Chondrocyte (in vitro differentiated cells): ENCODE measurements at places on chromosomes 11 and 22. TPM values are rescaled to one million over a fixed set of nuclear protein-coding genes. Genes with fewer than 3 reads are reported as not detected.

The ZFP91 gene
- 44.0 to 48.1 TPM (median 46.0 TPM) in 3 replicates for total RNA-seq

The ADM2 gene
- 1.5 to 46.5 TPM (median 46.5 TPM) in 3 replicates for total RNA-seq

The RFPL2 gene
- 0.22 TPM in 1 of 3 replicates, not detected in the others for total RNA-seq

The INPP5J gene
- total RNA-seq, result 3.5 to 5.9 TPM (median 5.2 TPM) in 3 replicates

The ARL14EP gene
- 15.9 to 22.8 TPM (median 18.0 TPM) in 3 replicates for total RNA-seq

GRCh38 chr11:96056576-96056975 lies 132.7 kb upstream of the MTMR2 start:
- no peak overlapping the region for H3K27ac ChIP-seq
- H3K27me3 ChIP-seq, result no peaks in the 10 kb centered on the region

- no peaks in the 10 kb centered on the region for H3K27me3 ChIP-seq
- H3K4me3 ChIP-seq, result no peak overlapping the region
Measured at GRCh38 chr22:41229730-41230400, 10.9 kb downstream of the CHADL start.

DNA sequence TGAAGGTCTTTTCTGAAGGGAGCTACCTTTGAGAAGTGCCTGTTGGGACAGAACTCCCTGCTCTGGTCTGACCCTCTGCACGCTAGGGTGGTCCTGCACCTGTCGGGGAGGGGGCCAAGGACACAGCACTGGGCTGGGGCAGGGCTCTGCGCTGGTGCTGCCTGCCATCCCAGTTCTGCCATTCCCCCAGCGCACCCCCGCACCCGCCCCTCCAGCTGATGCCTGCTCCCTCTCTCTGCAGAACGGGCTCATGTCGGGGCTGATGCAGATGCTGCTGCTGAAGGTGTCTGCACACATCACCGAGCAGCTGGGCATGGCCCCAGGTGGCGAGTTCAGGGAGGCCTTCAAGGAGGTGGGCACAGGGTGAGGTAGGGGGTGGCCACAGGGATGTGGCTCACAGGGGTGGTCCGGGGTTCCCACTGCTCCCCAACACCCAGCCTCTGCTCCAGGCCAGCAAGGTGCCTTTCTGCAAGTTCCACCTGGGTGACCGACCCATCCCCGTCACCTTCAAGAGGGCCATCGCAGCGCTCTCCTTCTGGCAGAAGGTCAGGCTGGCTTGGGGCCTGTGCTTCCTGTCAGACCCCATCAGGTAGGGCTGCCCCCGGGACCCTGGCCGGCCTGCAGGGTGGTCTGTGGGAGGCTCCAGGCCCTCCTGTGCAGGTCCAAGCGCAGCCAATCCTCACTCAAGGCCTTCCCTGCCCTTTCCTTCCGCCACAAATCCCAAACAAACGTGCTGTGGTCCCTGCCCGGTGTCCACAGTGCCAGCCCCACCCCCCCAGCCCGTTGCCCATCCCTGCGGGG lies 3.6 kb upstream of the SELENOO start:
- no peak overlapping the region for H3K27ac ChIP-seq
- no peak for DNase-seq
- H3K27me3 ChIP-seq, result no peaks in the 10 kb centered on the region
- peaks cover 13% of the 10 kb centered on the region for H3K4me1 ChIP-seq
- no peak overlapping the region for H3K4me3 ChIP-seq

- DNase-seq, result peak; percentile 68
- no peak overlapping the region for H3K4me3 ChIP-seq
- H3K27ac ChIP-seq, result no peak overlapping the region
- H3K27me3 ChIP-seq, result no peaks in the 10 kb centered on the region
- H3K36me3 ChIP-seq, result peaks cover 18% of the 10 kb centered on the region
Measured at GRCh38 chr11:34150494-34151151, 45.2 kb downstream of the NAT10 start.

GRCh38 chr11:99383648-99384245 lies 363.0 kb downstream of the CNTN5 start:
- H3K4me1 ChIP-seq, result no peaks in the 10 kb centered on the region
- H3K36me3 ChIP-seq, result no peaks in the 10 kb centered on the region
- peaks cover 22% of the 10 kb centered on the region for H3K27me3 ChIP-seq
- H3K4me3 ChIP-seq, result no peak overlapping the region
- no peak overlapping the region for H3K27ac ChIP-seq

DNA sequence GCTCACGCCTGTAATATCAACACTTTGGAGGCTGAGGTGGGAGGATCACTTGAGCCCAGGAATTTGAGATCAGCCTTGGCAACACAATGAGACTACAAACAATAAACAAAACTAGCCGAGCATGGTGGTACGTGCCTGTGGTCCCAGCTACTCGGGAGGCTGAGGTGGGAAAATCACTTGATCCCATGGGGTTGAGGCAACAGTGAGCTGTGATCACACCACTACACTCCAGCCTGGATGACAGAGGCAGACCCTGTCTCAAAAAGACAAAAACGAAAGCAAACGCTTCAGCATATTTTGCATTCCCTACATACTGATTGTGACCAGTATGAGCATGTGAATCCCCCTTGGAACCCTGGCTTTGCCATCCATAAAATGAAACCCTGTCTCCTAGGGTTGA lies 33.9 kb upstream of the MN1 start:
- no peaks in the 10 kb centered on the region for H3K27me3 ChIP-seq
- H3K27ac ChIP-seq, result peak overlapping the region; percentile 79
- DNase-seq, result no peak

GRCh38 chr22:40976866-40977700 lies 25.9 kb downstream of the RBX1 start:
- peaks cover 8% of the 10 kb centered on the region for H3K36me3 ChIP-seq
- H3K4me1 ChIP-seq, result peaks cover 9% of the 10 kb centered on the region
- no peaks in the 10 kb centered on the region for H3K27me3 ChIP-seq
- no peak overlapping the region for H3K27ac ChIP-seq
- DNase-seq, result peak; percentile 68

- H3K27ac ChIP-seq, result no peak overlapping the region
- no peak overlapping the region for H3K4me3 ChIP-seq
- DNase-seq, result no peak
Measured at GRCh38 chr11:57430952-57431351, 4.0 kb upstream of the SLC43A3 start.

DNA sequence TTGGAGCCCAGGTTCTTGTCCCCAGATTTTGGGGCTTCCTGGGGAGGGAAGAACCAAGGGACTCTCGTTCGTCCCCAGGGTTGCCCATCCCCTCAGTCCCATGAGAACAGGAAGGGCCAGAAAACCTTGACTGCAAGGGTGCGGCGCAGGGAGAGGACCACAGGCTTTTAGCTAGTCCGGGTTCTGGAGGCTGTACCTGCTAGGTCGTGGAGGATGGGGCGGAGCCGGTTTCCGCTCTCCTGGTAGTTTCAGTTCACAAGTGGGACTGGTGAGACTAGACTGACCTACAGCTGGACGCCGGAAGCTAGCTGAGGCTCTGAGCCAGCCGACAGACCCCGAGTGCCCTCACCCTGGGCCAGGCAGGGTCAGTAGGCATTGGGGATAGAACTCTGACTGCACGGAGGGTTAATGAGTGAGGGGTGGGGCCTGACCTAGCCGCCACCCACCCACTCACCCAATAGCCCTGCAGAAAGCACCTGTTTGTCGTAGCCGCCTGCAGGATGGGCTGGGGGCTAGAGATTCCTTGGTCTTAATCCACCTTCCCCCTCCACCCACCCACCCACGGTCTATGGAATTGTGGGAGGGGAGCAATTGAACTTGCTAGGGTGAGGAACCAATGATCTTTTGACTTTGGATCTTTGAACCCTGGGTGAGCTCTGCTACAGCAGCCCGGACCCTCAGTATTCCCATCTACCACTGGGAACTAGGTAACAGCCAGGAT lies 1.5 kb downstream of the MAFF start:
- H3K36me3 ChIP-seq, result no peaks in the 10 kb centered on the region
- H3K4me3 ChIP-seq, result peak overlapping the region; percentile 82
- no peak for DNase-seq
- peak overlapping the region; percentile 95 for H3K27ac ChIP-seq

DNA sequence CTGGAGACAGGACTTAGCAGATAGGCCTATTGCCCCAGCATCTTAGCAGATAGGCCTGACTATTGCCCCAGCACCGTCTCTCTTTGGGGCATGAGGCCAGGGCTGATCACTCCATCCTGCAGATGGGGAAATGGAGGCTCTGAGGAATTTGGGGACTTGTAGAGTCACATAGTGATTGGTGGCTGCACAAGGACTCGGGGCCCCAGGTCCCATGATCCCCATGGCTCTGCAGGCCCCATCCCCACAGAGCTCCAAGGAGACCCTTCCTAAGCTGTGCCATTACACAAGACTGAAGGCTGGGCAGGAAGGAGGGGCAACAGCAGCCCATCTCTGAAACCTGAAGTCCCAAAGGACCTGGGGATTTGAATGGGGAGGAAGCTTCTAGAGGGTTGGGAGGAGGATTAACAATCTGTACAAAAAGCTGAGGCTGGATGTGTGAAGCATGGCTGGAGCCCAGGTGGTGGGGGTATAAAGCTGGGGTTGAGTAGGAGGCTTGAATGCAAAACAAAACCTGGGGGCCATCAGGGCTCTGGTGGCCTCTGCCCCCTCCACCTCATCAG lies 1.6 kb downstream of the ARAP1 start:
- H3K36me3 ChIP-seq, result peaks cover 5% of the 10 kb centered on the region
- DNase-seq, result no peak
- H3K27me3 ChIP-seq, result no peaks in the 10 kb centered on the region
- H3K27ac ChIP-seq, result no peak overlapping the region
- peaks cover 26% of the 10 kb centered on the region for H3K4me1 ChIP-seq

- H3K27me3 ChIP-seq, result no peaks in the 10 kb centered on the region
- H3K4me1 ChIP-seq, result peaks cover 22% of the 10 kb centered on the region
- H3K36me3 ChIP-seq, result no peaks in the 10 kb centered on the region
- peak overlapping the region; percentile 44 for H3K4me3 ChIP-seq
- DNase-seq, result no peak
Measured at GRCh38 chr22:33477120-33478111, 419.2 kb upstream of the SYN3 start.

DNA sequence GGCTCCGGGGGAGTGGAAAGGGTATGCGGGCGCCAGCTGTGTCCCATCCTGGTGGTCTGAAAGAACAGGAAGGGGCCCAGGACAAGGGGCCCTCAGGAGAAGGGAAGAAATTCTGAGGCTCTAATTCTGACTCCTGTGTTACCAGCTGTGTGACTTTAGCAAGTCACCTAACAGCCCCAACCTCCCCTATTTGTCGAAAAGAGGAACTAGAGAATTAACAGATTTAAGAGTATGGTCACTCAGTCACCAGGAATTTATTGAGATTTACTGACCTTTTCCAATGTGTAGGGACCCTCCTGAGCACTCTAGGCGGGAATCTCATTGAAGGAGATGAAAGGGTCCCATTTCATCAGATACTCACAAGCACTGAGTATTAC lies 14.6 kb downstream of the RPS6KA4 start:
- no peaks in the 10 kb centered on the region for H3K4me1 ChIP-seq
- no peak overlapping the region for H3K27ac ChIP-seq
- H3K27me3 ChIP-seq, result no peaks in the 10 kb centered on the region
- peaks cover 8% of the 10 kb centered on the region for H3K36me3 ChIP-seq

GRCh38 chr11:43942662-43943371 lies 380 bp downstream of the C11orf96 start:
- DNase-seq, result no peak
- H3K27me3 ChIP-seq, result peaks cover 28% of the 10 kb centered on the region
- H3K4me1 ChIP-seq, result peaks cover 26% of the 10 kb centered on the region
